ENCODE measurements at places on chromosomes 11 and 22.

- peak; percentile 68 for DNase-seq
These were observed 3.0 kb downstream of the NCR3LG1 start for GRCh38 chr11:17354601-17354991.

DNA sequence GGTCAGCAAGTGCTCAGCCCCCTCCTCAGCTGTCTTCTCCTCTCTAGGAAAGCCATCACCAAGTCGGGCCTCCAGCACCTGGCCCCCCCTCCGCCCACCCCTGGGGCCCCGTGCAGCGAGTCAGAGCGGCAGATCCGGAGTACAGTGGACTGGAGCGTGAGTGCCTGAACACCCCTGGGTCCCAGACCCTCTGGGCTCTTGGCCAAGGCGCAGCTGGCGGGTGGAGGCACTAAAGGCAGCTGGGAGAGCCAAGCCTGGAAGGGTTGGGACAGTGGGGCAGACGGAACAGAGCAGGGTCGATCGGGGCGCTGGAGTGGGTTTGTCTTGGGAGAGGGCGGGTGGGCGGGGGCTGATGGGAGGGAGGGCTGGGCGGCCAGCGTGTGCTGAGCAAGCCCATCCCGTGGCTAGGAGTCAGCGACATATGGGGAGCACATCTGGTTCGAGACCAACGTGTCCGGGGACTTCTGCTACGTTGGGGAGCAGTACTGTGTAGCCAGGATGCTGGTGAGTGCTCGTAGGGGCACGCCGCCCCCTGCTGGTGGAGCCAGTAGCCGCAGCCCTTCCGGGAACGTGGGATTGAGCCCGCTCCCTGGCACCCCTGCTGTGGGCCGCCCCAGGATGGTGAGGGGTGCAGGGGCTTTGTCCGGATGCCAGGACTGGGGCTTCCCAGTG, 14.1 kb upstream of the MDK start:
- peak; percentile 54 for DNase-seq

- DNase-seq, result no peak
These were observed 11.0 kb downstream of the TEAD1 start for GRCh38 chr11:12685229-12685628.

DNA sequence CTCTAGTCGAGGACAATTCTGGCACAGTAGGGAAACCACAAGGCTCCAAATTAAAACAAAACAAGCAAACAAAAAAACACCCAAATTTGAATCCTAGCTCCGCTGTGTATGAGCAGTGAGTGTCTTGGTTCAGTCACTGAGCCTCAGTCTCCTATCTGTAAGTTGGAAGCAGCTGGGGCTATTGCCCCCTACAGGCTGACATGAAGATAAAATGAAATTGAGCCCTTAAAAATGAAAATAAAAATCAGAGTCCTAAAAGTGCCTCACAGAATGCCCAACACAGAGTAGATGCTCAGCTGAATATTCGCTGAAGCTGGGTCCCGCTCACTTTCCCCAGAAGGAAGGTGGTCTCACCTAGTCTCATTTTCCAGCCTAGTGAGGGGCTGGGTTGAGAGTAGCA, 65.2 kb downstream of the PDE2A start:
- peak; percentile 35 for DNase-seq

GRCh38 chr11:128496692-128497060, 90.7 kb downstream of the ETS1 start:
- DNase-seq, result no peak

- DNase-seq, result peak; percentile 90
These were observed 19.3 kb downstream of the CREB3L1 start for GRCh38 chr11:46296528-46297448.

- no peak for DNase-seq
These were observed 31.6 kb downstream of the SGSM3 start for GRCh38 chr22:40401981-40402406.

GRCh38 chr11:134893810-134894685, 482.0 kb upstream of the B3GAT1 start:
- no peak for DNase-seq

DNA sequence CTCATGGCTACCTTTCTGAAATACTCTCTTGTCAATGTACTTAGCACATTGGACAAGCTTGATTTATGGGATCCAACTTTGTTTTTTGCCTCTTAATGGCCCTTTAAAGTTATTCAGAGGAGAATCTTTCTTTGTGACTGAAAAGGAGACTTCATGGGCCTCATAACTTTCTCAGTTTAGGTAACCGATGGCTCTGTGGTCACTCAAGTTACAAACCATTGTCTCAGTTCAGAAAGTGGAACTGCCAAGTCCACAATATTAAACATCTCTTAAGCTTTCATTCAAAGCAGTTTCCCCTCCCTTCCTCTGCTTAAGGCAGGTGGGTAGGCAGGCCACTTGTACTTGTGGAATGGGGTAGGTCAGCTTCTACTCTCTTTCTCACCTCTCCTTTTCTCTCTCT, 12.3 kb upstream of the ARL14EP start:
- DNase-seq, result no peak

GRCh38 chr22:22479999-22480532, 28.5 kb downstream of the ZNF280B start:
- peak; percentile 35 for DNase-seq

GRCh38 chr22:38751422-38752346, 4.1 kb downstream of the SUN2 start:
- DNase-seq, result no peak

DNA sequence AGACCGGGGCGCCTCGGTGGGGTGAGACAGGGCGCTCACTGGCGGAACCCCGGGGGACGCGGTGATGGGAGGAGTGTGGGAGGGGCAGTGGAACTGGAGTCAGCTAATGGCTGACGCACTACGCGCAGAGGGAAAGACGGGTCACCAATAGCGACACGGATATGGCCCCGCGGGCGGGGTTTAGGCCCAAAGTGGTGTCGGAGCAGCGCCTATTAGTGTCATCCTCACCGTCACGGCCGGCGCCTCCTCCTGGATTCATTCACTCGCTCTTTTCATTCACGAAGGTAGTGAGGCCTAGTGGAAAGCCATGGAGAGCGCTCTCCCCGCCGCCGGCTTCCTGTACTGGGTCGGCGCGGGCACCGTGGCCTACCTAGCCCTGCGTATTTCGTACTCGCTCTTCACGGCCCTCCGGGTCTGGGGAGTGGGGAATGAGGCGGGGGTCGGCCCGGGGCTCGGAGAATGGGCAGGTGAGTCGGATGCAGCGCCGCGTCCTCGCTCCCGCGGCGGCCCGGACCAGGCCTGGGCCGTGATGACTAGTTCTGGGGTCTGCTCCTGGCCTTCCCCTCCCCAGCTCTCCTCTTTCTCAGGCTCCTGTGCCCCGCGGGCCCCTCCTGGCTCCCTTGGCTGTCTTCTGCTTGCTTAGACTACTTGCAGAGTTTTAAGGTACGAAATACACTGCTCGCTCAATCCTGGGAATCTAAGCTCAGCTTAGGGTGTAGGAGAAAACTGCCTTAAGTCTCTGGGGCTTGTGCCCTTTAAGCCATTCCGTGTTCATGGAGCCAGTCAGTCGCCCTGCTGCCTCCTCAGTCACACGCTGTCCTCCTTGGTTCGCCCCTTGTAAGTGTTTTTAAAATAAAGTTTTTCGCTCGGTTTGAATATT, at the start of gene HSD17B12:
Gene HSD17B12 (plus strand): TSS at position 218 of the 880 bp plus-strand sequence. CDS start 90 bp downstream, at position 308.
- peak; percentile 99 for DNase-seq

DNA sequence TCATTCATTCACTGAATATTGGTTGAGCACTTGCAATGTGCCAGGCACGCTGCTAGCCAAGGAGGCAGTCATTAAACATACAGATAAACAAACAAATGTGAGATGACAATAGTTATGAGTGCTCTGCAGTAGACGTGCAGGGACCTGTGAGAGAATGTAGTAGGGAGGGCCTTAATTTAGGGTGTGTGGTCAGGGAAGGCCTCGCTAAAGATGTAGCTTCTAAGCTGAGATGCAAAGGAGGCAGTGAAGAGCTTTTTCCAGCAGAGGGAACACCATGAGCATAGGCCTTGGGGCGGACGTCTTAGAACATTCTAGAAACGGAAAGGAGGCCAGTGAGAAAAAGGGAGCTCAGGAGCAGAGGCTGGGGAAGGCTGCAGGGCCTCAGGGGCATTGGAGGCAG, 789 bp upstream of the NCF4 start:
- no peak for DNase-seq
